ENCODE measurements at places on chromosomes 4 and X. TPM values are rescaled to one million over a fixed set of nuclear protein-coding genes. Genes with fewer than 3 reads are reported as not detected.
A peak's percentile ranks its signal among the peaks of the same experiment; 100 is the strongest.

DNA sequence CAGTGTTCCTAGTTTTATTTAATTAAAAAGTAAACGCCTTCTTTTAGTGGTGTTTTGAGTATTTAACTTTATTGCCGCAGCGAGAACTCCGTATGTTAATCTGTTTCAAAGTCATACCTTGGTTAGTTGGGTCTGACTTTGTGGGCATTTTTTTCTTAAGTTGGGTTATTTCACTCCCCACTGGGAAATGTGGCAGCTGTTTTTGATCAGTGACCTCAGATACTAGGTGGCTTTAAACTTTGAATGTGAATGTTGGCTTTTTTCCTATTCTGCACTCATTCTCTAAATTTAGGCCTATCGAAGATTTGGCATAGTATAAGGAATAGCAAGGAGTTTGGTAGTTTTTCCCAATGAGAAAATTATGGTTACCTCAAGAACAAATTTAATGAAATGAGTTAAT is 85.9 kb downstream of the FIP1L1 start:
- DNase-seq: no peak

GRCh38 chr4:153529646-153530045 is 63.5 kb downstream of the TMEM131L start:
- no peak for DNase-seq

GRCh38 chrX:49266523-49267445 is 2.3 kb upstream of the FOXP3 start:
- no peak for DNase-seq

- DNase-seq: peak; percentile 68
These were observed 12.4 kb upstream of the LONRF3 start for GRCh38 chrX:118961866-118962560.

GRCh38 chr4:109211671-109212070 is 90.8 kb downstream of the COL25A1 start:
- DNase-seq: no peak

DNA sequence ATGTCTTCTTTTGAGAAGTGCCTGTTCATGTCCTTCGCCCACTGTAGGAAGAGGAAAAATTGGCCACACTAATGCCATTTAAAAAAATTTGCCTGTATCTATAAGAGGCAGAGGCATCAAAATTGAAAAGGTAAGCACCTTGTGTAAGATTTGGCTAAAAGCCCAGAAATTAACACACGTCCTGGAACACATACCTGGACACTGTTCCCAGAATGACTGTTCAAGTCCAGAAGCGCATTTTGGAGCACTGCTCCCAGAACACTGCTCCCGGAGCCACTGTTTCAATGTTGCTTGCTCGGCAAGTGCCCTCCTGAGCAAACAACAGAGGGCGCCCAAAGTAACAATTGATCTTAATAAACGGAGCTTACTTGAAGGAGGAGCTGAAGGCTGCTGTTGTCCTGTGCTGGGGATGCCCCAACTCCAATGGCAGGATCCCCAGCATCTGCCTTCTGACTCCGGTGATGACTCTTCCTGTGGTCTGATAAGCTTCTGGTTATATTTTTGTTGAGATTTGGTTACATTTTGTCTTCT is 1958.6 kb downstream of the C4orf33 start:
- no peak for DNase-seq

DNA sequence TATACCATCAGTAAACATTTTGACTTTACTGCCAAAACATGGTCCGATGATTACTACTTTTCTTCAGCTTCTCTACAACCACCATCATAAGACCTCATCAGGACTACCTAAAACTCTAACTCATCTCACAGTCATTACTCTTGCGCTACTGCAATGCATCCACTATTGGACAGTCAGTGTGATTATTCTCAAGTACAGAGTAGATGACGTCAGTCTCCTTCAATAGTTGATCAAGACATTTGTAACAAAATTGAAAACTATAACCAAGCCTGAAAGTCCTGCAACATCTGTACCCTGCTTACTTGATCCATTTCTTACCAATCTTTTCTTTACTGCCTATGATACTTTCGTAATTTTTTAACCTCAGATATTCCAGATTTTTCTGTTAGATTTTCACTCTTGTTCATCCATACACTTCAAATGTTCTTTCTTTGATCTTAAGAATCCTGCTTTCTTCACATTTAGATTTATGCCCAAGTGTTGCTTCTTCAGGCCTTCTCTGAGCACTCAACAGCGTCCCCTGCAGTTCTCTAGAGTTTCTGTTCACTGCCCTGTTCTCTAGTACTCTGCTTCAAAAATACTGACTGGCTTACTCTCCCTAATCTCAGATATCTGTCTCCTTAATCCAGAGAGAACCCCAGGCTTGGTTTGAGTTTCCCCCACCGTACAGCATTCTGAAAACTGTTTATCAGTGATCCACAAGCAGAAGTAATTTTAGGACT is 1517.6 kb downstream of the STIM2 start:
- DNase-seq: no peak

DNA sequence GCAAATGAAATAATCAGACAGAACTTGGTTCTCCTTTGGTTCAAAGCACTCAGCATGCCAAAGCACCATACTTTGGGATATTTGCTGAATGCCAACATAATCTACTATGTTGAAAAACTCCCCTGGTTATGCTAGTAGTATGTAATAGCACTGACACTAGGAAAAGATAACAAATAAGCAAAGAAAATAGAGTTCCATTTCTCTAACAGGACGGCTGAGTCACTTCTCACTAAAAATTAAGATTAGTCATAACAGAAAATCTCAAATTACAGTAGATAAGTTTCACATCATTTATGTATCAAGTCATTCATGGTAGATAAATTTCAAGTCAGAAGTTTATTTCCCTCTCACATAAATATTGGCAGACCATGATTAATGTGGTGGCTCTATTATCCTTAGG is 17.9 kb downstream of the PDHA2 start:
- no peak for DNase-seq

DNA sequence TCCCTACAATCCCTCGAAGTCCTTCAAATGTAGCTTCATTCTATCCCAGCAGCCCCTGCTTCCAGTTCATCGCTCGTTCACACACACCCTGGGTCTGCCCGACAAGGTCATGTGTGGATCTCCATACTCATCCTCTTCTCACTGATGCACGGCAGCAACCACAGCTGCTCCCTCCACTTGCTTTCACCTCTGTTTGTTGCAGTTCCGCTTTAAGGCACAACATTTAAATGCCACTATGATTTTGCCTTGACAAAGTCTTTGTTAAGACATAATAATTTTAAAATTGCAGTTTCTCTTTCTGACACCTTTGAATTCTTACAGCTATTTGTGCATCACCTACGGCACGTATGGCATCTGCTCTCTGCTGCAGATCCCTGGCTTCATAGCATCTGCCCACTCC is 1.8 kb downstream of the ODAPH start:
- no peak for DNase-seq

- DNase-seq: no peak
These were observed 52.2 kb downstream of the ADRA2C start for GRCh38 chr4:3818371-3818770.

DNA sequence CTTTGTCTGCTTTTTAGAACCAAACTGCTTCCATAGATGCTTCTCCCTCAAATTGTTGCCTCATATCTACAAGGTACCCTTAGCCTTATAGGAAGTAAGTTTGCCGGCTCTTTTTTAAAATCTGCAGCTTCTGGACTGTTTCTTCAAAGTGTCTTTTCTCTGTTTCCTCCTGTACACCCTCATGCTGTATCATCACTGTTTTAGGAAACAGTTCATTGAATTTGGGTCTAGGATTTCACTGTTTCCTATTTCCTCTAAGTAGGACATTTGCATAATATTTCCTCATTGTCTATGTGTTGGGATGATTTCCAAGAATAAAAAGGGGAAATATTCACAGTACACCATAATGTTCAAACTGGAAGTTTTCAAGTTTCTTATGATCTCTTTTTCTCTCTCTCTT is 43.0 kb downstream of the BANK1 start:
- no peak for DNase-seq

GRCh38 chr4:13611283-13611842 is 16.2 kb downstream of the BOD1L1 start:
- DNase-seq: no peak

DNA sequence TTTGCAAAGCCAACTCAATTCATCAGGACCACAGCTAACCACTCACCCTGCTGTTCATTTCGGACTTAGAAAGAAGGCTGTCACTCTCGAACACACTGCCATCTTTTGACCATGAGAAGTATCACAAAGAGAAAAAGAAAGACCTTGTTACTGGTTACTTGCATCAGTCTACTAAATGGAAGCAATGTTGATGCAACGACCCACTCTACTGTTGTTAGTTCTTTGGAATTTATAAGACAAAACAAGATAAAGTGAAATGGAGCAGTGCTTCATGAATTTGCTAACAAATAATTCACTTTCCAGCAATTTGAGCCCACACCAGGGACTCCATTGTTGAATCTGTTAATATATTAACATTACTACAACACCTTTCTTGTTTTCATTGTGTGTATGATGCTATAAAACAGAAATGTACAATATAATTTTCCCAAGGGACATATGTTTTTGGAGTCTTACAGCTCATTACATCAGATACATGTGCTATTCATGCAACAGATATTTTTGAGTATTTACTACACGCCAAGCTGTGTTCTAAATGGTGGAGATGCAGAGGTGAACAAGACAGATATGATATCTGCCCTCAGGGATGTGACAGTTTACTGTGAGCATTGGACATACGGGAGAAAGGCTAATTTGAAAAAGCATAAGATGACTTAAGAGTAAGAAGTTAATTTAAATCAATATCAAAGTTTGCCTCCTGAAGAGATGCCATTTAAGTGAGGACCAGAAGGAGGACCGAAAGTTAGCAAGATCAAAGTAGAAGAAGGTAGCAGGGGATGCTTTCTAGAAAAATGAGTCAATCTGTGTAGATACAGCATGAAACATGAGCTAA is 87.2 kb downstream of the AREG start:
- peak; percentile 25 for DNase-seq

DNA sequence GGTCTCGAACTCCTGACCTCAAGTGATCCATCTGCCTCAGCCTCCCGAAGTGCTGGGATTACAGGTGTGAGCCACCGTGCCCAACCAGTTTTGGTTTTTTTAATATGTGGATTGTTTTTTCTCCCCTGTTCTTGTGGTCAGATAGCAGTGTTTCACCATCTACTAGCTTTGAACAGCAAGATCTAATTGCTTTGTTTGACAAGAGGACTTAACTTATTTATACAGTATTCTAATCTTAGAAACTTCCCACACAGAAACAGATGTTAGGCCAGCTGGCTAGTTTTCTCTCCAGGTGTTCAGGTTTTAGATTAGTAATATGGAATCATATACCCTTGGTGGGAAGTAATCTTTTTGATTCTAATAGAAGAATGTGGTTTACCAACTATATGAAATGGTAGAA is 12.9 kb downstream of the ING2 start:
- no peak for DNase-seq

DNA sequence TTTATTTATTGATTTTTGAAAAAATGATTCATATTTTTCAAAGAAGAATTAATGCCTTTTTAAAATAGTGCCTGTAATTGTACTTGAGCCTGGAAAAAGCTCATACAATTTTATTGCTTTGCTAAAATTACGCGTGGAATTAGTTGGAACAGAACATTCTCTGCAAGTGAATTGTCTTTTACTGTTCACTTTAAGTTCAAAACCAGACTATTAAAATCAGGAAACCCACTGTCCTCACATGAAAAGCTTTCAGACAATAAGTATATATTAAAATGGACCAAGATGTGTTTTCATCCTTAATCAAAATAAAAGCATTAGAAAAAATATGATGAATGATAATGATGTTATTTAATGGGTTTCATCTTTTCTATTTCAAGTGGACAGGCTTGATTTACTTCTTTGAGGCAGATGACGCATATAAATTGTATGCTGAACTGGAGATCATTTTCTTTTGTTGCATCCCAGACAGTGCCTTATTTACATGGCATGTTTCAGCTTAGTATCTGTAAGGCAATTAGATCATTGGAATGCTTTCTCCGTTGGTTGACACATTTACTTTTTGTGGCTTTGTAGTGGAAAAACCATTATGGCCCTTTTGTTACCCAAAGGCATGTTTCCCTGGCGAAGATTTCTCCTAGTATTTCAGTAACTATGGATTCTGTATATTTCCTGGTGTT is 299.0 kb upstream of the MAGEC2 start:
- DNase-seq: no peak

- no peak for DNase-seq
These were observed 521.5 kb downstream of the BCOR start for GRCh38 chrX:39576041-39576872.

DNA sequence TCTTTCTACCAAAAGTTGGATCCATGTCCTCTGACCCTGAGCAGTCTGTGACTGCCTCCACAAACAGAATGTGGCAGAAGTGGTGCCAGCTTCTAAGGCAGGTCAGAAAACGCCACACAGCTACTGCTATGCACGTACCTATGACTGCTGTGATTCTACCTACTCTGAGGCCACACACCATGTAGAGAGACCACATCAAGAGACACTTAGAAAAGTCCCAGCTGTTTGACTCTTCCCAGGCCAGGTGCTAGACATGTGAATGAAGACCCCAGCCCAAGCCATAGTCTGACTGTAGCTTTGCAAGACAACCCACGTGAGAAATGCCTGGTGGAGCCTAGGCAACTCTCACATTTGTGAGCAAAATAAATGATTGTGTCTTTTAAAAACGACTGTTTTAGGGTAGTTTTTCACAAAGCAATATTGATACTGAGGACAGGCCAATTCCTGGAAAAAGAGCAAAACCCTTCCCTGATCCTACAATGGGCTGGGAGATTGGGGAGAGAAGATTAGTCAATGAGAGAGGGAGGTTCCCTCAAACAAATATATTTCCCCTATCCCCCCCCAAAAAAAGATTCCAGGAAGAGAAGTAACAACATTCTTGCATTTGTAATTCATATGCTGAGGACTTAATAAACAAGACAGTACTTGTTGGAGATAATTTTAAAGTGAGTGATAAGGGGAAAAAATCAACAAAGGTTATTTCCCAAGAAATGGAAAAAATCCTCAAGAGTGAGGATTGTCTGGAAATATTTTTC is 33.3 kb downstream of the FRYL start:
- DNase-seq: no peak

GRCh38 chrX:133213117-133213516 is 5.0 kb downstream of the TFDP3 start:
- DNase-seq: no peak

GRCh38 chr4:143477487-143477886 is 36.0 kb upstream of the SMARCA5 start:
- no peak for DNase-seq

GRCh38 chr4:147884536-147884935 is 152.6 kb downstream of the ARHGAP10 start:
- DNase-seq: no peak

GRCh38 chr4:137647375-137647774 is 115.1 kb upstream of the PCDH18 start:
- DNase-seq: no peak

The UGT8 gene
- total RNA-seq: 2.7 TPM

The PITX2 gene
- 0.48 TPM for total RNA-seq

The F9 gene
- not detected for total RNA-seq

The ZFP42 gene
- total RNA-seq: not detected

The ZFYVE28 gene
- 13.6 TPM for total RNA-seq

The TASL gene
- total RNA-seq: not detected

The RHOXF2B gene
- not detected for total RNA-seq

The ADGRG2 gene
- 0.20 TPM for total RNA-seq

The N4BP2 gene
- 7.8 TPM for total RNA-seq

The STARD8 gene
- 2.2 TPM for total RNA-seq

The CPLX1 gene
- total RNA-seq: 2.2 TPM

The LANCL3 gene
- total RNA-seq: 0.83 TPM

The APLN gene
- 0.13 TPM for total RNA-seq

All from PC-9 (cell line).